ENCODE measurements at places on chromosomes 7 and 10.
A peak's percentile ranks its signal among the peaks of the same experiment; 100 is the strongest.

GRCh38 chr7:47473499-47474210 lies 108.3 kb downstream of the TNS3 start:
- DNase-seq = no peak

GRCh38 chr10:96587264-96588059 lies 650 bp upstream of the TM9SF3 start:
- DNase-seq = peak; percentile 12

- DNase-seq = no peak
Observed at GRCh38 chr7:33661430-33662160, 243.7 kb upstream of the BMPER start.

- no peak for DNase-seq
Observed at GRCh38 chr10:119595134-119595675, 1.6 kb downstream of the TIAL1 start.

DNA sequence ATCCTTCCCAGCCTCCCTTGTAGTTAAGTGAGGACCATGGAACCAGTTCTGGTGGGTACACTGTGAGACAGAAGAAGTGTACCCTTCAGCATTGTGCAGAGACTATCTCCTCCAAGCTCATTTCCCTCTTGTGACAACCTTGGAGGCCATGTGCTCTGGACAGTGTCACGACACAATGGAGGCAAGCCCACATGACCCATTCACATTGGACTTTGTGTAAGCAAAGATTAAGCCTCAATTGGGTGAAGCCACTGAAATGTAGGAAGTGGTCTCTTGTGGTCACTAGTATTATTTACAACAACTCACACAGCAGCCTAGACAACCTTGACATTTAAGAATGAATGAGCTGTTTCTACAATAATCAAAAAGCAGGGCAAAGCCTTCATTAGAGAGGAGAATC lies 124.2 kb downstream of the INHBA start:
- no peak for DNase-seq
